ENCODE measurements at places on chromosomes 16 and 17.

DNA sequence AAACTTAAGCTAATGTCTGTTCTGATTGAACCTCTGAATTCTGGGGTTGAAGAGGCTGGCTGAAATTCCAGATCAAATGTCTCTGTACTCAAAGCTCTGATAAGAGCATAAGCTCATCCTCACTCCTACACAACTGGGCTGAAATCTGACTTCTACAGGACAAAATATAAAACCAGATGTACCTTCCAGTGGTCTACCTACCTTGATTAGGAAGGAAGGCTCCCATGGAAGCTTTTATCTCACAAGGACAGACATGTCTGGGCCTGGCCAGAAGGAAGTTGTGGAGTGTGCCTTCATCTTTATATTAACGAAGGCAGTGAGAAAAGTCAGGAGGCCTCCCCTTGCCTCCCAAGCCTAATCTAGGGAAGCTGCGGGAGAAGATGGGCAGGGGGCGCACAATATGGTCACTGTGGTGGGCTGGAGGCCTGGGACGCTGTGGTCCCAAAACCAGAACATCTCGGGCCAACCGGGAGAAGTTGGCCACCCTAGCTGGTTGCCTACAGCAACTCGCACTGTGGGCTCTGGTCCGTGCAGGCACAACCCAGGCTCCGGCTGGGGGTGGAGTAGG, 55.6 kb upstream of the LRRC37A3 start:
- no peak for DNase-seq

DNA sequence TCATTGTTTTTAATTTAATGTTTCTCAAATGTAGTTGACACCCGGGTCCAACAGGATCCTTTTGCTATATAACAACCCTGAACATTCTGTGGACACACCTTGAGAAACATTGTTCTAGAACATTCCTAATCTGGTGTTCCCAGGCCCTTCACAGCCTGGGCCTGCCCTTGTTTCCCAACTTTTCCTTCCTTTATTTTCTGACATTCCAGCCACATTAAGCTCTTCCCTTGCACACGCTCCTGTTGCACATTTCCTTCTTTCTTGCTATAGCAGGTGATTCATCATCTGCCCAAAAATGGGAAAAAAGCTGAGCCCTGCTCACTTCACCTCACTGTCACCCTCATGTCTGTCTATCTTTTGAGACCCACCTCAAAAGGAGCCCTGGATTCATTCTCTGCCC, 67.9 kb upstream of the MARCHF10 start:
- DNase-seq = no peak

DNA sequence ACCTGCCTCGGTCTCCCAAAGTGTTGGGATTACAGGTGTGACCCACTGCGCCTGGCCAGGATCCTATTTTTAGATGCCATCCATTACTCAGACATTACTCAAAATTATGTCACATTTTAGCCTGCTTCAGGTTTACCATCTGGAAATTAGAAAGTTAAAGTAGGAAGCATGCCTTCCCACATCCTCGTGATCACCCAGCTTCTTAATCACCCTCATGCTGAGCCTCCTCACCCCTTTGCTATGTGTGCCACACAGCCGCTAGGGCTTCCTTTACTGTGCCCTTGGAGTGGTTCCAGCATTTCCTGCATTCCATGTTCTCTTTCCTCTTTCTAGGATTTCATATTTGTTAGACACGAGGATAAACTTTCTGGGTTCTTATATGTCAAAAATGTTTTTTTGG, 9.3 kb downstream of the ADORA2B start:
- DNase-seq = no peak

GRCh38 chr16:56515665-56516064, 4.2 kb downstream of the BBS2 start:
- no peak for DNase-seq

DNA sequence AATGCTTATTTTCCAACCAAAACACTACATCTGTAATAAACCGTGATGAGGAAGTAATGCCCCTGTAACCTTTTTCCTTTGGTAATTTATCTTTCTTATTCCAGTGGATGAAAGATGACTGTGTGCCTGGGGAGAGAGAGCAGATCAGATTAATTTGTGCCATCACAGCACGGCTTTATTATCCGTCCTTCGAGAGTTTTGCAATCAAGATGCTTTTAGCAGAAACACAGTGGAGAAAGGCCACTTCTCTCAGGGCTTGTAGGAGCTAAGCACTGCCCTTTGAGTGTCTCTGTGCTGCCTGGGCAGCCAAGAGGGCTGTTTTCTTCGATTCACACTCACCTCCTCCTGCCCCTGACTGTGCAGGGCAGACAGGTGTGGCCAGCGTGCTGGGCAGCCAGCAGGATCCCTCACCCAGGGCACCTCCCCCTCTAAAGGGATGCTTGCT, 190.2 kb downstream of the PRKCA start:
- no peak for DNase-seq

GRCh38 chr16:84828322-84828721, 8.5 kb downstream of the CRISPLD2 start:
- no peak for DNase-seq

- DNase-seq = no peak
These were observed 20.4 kb upstream of the ZC3H18 start for GRCh38 chr16:88549671-88550245.

DNA sequence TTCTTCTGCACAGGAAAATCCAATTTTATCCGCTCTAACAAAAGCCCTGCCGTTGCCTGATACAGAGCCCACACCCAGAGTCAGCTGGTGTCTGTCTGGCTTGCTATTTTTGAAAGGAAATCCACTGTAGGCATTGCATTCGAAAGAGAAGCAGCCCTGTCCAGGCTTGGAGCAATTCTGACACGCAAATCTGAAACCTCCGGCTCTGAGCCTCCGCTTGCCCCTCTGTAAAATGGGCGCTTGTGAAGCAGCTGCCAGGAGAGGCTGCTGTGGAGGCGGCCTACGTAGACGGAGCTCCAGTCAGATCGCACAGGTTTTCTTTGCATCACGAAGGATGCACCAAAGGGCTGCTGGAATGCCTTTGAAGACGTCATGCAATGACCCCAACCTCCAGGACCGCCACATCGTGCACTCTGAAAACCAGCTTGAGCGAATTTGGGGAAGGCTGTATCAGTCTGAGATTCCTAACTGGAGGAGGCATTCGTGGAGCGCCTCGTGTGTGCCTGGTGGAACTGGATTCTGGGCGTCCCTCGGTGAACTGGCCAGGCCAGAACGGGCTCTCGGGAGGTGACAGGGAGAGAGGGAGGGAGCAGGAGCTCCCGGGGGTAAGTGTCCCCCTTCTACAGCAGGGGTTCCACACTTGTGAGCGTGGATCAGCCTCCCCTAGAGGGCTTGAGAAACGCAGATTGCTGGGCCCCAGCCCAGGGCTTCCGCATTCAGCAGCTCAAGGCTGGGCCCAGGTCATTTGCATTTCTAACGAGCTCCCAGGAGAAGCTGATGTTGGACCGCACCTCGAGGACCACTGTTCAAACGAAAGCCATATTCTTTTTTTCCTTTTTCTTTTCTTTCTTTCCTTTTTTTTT, 215.5 kb downstream of the MRTFB start:
- DNase-seq = no peak

DNA sequence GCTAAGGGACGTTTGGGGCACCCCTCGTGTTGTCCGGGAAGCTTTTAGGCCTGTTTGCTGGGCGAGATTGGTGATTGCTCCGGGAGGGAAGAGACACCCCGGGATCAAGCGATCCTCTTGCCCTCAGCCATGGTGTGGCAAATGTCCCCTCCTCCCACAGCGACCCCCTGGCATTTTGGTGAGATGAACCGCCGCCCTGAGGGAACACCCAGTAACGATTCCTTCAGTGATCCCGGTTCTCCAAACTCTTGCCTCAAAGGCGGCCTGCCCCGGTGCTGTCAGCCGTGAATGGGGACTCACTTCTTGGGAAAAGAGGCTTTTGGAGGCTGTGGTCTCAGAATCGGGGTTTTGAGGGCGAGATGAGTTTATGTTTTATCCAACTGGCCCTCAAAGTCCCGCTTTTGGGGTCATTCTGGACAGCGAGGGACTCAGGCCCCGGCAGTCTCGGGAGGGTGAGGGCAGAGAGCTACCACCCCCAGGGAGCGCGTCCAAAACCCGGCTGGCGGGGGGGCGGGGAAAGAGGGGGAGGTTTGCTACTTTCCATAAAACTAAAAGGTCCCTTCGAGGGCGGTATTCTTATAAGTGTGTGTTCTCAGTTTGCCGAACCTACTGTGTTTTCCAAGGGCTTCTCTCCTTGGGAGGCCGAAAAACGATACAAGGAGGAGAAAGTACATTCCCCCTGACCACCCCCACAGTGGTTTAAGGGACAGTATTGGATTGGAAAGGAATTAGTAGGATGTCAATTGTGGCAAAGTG, 232.7 kb downstream of the MRTFB start:
- no peak for DNase-seq

- no peak for DNase-seq
These were observed 3.6 kb downstream of the CLUH start for GRCh38 chr17:2707721-2708584.

GRCh38 chr17:81399481-81400153, 4.4 kb downstream of the BAHCC1 start:
- DNase-seq = no peak

DNA sequence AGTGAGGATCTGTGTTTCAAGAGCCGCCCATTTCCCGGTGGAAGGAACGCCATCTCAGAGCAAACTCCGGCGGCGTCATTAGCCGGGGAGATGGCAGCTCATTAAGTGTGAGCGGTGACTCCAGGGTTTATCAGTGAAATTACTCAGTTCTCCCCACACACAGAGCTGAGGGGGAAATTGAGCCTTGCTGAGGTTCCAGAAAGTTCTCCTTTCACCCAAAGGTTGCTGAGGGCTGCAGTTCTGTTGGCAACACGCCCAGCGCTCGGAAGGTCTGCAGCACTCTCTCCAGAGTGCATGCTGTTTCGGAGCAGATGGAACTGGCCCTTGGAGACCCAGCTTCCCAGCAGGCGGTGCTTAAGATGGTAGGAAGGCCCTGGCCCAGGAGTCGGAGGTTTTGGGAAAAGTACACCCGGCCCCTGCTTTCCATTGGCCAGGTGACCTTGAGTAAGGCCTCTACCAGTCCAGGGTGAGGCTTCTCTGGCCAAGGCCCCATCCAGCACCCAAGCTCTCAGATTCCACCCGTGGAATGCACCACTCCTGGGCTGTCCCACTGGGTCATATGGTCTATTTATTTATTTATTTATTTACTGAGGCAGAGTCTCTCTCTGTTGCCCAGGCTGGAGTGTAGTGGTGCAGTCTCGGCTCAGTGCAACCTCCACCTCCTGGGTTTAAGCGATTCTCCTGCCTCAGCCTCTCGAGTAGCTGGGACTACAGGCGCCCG, 167.7 kb upstream of the CIBAR2 start:
- no peak for DNase-seq

GRCh38 chr17:56045872-56046271, 107.4 kb upstream of the ANKFN1 start:
- no peak for DNase-seq

DNA sequence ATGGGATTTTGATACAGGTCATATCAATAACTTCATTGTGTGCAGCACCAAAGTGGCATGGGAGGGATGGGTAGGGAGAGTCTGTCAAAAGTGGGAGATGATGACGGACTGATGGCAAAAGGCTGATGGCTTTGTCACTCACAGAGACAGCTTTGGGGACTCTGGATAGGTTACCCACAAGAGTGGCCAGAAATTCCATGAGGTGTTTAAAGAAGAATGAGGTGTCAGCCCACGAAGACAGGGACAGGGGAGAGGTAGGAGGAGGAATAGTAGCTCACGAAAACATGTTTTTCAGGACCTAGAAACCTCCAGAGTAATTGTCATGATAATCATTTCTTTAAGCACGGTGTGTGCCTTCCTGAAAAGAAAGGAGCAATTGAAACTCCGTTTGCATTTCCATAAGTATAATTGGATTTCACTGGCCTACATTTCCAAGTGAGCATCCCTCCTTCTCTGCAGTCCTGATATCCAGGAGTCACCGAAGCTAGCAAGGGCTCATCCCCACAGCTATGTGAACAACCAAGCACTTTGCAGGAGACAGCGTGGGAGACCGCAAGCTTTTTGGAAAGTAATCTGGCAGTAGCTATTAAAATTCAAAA, 60.0 kb downstream of the HSD17B2 start:
- DNase-seq = no peak

DNA sequence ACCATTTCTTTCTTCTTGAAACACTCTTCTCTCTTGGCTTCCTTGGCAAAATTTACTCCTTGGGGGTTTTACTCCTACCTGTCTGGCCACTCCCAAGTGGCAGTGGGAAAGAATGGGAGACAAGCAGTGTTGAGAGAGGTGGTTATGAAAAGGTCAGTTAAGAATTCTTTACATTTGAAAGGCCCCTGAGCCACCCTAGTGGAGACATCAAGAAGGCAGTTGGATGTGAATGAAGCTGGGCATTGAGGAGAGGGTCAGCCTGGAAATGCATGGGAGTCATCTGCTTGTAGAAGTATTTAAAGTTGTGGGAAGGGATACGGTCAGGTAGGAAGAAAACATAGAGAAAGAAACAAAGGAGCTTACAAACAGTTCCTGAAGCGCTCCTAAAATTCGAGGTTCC, 42.3 kb upstream of the CCNF start:
- no peak for DNase-seq

DNA sequence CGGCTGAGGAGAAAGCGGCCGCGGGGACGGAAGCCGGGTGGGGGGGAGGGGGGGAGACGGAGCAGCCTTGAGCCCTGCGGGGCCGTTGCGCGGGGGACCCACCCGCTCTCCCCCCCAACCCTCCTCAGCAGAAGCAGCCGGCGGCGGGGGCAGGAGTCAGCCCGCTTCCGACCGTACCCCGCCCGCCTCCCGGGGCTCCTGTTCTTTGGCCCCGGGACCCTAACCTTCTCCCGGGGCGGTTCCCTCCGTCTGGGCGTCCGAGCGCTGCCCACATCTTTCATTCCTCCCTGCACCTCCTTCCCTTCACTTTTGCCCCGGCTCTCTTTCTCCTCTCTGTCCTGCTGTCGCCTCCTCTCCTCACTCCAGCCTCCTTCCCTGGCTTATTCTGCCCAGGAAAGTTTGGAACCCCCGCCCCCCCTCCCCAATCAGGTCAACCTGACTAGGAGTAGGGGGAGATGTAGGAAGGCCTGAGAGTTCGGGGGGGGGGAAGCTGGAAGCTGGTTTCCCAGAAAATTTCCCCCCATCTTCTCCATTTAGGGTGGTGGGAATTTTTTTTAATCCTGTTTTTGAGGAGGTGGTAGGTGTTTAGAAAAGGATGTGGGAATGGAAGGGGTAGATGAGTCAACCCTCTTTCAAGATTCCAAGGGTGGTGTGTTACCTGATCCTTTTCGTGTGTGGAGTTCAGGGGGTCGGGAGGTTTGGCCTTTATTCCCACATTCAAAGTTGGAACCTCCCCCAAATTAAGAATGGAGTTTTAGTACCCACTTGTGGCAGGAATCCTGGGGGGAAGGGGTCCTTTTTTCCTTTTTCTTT, 427 bp upstream of the NLK start:
- DNase-seq = no peak

Measured in renal pelvis (tissue), 12 donors.